Activated B cell treated with CpG ODN at 0.5 μM for 24 hours (primary cell): ENCODE measurements at places on chromosomes 6 and 20. TPM values are rescaled to one million over a fixed set of nuclear protein-coding genes. Genes with fewer than 3 reads are reported as not detected.

- no peaks in the 10 kb centered on the region for H3K36me3 ChIP-seq
- no peaks in the 10 kb centered on the region for H3K27me3 ChIP-seq
- no peak overlapping the region for H3K4me3 ChIP-seq
- no peak for DNase-seq
These were observed 74.7 kb upstream of the NOX3 start for GRCh38 chr6:155530219-155530834.

DNA sequence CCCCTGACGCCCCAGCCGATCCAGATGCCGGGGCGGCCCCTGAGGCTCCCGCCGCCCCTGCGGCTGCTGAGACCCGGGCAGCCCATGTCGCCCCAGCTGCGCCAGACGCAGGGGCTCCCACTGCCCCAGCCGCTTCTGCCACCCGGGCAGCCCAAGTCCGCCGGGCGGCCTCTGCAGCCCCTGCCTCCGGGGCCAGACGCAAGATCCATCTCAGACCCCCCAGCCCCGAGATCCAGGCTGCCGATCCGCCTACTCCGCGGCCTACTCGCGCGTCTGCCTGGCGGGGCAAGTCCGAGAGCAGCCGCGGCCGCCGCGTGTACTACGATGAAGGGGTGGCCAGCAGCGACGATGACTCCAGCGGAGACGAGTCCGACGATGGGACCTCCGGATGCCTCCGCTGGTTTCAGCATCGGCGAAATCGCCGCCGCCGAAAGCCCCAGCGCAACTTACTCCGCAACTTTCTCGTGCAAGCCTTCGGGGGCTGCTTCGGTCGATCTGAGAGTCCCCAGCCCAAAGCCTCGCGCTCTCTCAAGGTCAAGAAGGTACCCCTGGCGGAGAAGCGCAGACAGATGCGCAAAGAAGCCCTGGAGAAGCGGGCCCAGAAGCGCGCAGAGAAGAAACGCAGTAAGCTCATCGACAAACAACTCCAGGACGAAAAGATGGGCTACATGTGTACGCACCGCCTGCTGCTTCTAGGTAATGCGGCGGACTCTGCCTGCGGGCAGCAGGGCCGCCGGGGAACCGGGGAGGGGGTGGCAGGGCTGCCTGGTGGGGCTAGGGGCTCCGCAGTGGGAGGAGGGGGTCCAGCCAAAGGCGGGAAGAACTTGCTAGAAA, 2.3 kb downstream of the GNAS start:
- H3K4me1 ChIP-seq = peaks cover 32% of the 10 kb centered on the region
- H3K27ac ChIP-seq = no peak overlapping the region
- H3K4me3 ChIP-seq = peak overlapping the region; percentile 50
- no peaks in the 10 kb centered on the region for H3K36me3 ChIP-seq
- H3K27me3 ChIP-seq = peaks cover 37% of the 10 kb centered on the region
- peak; percentile 24 for DNase-seq

DNA sequence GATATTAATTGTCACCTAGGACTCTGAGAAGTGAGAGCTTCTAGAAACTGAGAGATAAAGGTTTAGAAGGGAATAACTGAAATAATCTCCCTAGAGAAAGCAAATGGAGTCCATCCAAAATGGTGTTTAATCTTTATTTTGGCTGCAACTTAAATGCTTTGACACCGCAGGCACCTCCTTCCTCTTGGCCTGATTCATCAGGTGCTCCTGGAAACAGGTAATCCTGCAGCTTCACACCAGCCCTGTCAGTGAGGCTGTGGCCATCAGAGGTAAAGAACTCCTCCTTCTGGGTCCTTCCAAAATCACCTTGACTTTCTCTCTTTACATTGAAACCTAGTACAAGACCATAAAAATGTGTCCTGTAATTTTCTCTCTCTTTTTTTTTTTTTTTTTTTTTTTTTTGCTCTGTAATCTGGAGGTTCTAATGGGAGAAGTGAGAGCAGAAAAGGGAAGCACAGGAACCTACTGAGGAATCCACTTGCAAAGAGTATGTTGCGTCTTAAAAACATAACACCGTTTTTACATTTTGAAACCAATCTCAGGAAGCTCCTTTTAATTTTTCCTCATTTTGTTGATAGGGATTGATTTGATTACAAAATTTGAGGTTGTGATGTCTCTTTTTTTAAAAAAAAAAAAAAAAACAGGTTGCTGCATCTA, 124.2 kb downstream of the LRRC1 start:
- H3K27me3 ChIP-seq = no peaks in the 10 kb centered on the region
- H3K4me3 ChIP-seq = no peak overlapping the region
- peaks cover 44% of the 10 kb centered on the region for H3K36me3 ChIP-seq
- DNase-seq = no peak
- H3K4me1 ChIP-seq = peaks cover 2% of the 10 kb centered on the region
- H3K27ac ChIP-seq = no peak overlapping the region

FERMT1 gene
- total RNA-seq = 0.56 TPM in 1 of 2 replicates, not detected in the other
